Stimulated activated CD8-positive, alpha-beta memory T cell treated with anti-CD3 and anti-CD28 coated beads, Interleukin-15, amount 100 ng/mL, for 24 hours (primary cell): ENCODE measurements at places on chromosomes 13 and 19.

DNA sequence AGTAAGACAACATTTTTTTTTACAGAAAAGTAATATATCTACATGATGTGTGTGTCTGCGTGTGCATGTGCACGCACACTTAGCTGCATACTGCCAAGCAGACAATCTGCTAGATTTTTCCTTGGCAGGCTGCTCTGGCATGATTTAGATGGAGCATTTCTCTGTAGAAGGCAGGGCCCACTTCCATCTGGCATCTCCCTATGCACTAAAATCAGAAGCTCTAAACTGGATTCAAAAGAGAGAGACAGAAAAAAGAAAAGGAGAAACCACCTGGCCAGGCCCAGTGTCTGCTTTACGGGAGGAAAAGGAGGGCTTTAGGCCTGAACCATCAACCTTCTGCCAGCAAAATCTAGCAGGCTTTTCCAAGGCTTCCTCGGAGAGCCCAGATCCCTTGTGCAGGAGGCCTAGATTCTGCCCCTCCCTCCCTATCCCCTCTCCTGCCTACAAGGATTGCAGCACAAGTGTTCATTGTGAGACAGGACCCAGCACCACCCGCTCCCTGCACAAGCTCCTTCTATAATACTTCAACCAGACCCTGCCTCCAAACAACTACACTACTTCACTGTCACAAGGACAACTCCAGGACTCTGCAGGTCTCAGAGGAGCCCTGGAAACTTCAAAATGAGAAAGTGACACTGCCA lies 99.3 kb downstream of the DOCK9 start:
- no peak for DNase-seq

DNA sequence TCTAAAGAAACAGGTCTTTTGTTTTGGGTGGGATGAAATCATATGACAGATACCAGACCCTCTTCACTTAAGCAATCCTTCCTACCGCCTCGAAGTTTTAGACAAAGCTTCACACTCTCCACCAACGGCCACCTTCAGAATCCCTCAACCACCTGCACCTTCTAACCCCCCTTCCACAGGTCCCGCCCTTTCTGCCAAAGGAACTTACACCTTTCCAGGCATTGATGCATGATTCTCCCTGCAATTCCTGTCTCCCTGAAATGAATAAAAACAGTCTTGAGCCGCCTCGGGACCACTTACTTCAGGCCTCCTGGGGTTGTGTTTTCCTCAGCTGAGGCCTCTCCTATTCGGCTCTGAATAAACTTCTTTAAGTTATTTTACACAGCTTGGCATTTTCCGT lies 859 bp downstream of the ZNF433 start:
- DNase-seq = no peak

GRCh38 chr13:110925023-110925612 lies 10.2 kb upstream of the ANKRD10 start:
- no peak for DNase-seq

DNA sequence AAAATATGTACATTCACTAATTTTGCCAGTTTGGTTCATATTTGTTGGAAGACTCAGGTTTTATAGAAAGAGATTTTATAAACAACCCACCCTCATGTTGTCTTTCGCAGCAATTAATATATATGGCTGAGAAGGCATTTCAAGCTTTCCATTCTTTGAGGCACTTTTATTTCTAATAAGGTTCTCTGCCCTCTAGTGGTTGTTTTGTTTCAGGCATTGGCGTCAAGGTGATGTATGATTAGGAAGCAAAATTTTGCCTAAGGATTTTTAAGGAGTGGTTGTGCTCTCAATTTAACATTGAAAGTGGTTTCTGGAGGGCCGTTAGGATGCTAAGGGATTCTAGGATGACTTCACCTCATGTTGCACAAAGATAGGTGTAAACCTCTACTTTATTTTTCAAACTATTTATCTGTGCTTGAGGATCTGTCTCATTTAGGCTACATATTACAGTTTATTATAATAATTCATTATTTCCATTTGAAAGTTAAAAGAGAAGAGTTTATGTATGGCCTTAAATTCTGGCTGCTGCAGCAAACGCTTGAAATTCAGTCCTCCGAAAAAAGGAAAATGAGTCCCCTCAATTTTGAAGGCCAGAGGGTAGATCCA lies 35.9 kb downstream of the OXGR1 start:
- DNase-seq = no peak

- no peak for DNase-seq
Observed at GRCh38 chr13:57633950-57634838, 2.6 kb downstream of the PCDH17 start.

GRCh38 chr13:44148159-44148914 lies 225.3 kb upstream of the SERP2 start:
- DNase-seq = no peak

GRCh38 chr19:56834564-56835375 lies 5.8 kb downstream of the PEG3 start:
- no peak for DNase-seq

DNA sequence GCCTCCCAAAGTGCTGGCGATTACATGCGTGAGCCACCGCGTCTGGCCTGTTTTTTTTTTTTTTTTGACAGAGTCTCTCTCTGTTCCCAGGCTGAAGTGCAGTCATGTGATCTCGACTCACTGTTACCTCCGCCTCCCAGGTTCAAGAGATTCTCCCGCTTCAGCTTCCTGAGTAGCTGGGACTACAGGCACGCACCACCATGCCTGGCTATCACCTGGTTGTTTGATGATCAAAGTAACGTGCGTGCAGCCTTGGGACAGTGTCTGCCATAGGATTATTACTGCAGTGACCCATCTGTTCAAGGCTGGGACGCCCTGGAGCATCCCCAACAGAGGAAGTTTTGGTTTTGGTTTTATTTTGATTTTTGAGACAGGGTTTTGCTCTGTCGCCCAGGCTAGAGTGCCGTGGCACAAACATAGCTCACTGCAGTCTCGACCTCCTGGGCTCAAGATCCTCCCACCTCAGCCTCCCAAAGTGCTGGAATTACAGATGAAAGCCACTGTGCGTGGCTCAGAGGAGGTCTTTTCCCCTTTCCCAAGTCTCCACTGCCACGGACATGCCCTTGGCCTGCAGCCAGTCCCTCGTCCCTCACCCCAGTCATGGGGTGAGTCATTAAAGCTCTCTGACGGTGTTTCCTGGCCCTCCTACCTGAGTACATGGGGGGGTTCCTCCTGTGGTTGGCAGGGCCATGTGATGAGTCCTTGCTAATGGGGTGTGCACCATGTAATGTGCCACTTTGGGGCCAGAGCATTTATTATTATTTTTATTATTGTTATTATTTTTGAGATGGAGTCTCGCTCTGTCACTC lies 65.6 kb downstream of the IER2 start:
- DNase-seq = no peak

DNA sequence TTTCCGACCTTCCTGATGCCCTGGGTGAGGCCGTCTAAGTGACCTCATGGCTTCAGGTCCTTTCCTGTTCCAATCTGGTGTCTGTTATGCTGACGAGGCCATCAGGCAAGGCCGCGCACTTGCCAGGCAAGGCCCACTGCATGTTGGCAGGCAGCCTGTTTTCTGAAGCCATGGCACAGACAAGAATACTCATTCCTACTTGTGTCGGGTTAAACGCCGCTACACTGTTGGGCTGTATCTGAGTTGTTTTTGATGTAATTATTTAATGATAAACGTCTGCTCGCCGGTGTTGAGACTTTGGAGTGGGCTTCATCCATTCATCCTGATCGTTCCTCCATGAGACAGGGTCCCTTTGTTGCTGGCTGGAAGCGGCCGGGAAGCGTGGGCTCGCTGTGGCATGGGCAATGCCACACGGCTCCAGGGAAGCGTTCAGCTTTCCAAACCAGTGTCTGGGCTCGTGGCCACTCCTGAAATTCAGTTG lies 92.1 kb downstream of the ATP11A start:
- DNase-seq = no peak

DNA sequence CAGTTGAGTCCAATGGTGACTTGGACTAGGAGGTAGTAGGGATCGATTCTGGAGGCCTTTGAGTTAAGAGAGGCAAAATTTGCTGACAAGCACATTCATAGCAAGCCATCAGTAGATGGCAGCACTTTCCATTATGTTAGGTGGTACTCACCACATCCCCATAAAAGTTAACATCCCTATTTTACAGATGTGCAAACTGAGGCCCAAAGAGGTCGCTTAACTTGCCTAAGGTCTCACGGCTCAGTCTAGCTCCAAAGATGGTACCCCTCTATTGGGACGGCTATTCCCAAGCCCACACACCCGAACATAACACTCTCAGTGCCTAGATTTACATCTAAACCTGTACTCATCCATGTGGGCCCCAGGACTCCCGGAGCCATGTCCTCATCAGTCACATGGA lies 21.5 kb upstream of the FOSB start:
- DNase-seq = no peak

DNA sequence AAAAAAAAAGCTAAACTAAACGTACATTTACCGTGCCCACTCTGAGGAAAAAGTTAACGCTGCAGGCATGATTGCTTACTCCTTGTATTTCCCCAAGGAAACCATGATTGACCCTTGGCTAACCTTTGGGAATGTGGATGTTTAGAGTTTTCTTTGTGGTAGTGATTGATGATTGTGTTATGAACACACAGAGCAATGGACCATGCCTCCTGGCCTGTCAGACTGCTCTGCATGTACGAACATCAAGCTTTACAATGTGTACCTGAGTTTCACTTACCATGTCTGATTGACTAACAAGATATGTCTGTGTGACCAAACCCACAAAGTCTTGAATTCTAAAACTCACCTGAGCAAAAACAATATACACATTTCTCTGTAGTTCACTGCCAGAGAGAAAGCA lies 35.1 kb downstream of the MYCBP2 start:
- DNase-seq = no peak
